Effector memory CD4-positive, alpha-beta T cell (primary cell): ENCODE measurements at places on chromosomes 3 and 15.

DNA sequence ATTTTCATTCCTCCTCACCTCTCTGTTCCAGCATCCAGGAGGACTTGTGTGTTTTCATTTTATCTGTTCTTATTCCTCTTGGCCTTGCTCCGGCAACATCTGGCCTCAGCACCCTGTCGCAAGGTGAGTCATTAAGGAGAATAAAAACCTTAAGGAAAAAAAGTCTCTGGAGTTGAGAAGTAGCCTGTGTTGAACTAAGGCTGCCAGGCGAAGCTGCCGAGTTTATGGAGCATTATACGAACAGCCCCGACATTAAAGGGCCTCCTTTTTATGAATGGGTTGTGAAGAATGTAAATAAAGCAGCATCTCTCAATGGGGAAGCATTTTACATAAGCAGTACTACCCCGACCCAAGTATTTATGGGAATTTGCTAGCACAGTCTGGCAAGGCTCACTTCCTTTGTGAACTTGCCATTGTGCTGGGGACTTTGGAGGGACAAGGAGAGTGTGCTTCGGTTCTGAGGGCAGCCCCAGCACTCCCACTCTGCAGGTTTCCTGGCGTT, 4.7 kb downstream of the BAHD1 start:
- DNase-seq = no peak

DNA sequence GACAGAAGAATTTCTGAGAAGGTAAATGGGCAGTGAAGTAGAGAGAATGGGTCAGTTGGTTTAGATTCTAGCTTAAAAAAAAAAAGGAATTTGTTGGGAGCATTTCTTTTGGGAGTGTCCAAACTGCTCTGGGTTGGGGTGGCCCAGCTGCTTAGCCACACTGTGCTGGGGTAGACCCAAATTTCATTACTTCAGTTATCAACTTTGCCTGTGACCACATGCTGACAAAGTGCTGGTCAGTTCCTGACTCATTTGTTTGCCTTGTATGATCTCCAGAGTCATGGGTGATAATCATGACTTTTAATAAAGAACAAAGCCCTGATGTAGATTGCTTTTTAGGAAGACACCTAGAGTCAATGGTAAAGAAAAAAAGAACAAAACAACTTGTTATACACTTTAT, 121.5 kb upstream of the FGF7 start:
- no peak for DNase-seq

- no peak for DNase-seq
These were observed 749.9 kb downstream of the FHIT start for GRCh38 chr3:60501314-60501713.

DNA sequence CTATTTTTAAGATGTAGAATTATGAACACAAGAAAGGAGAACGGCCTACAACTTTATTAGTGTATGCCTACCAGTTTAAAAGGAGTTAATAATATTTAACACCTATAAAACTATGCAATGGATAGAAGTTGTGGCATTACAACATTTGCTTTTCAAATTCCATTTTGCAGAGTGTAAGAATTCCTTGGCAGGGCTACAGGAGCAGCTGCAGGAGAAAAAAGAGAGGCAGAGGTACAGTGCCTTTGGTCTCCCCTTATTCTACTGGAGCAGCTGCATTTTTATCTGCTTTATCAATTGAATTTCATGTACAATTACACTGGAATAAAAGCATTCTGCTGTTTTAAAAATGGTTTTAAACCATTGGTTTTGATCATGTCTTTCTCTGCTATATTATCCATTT, 145.7 kb upstream of the KCNH8 start:
- no peak for DNase-seq

DNA sequence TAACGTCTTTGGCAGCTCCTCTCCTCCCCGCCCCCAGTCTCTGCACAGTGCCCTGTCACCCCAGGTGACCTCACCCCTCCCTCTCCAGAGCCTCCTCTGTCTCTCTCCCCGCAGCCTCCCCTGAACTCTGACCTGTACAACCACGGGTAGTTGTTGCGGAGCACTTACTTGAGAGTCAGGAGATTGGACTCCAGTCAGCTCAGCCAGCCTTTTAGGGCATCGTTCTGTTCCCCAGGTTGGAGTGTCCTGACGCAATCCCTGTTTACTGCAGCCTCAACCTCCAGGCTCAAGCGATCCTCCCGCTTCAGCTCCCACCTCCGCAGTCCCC, 177.7 kb downstream of the UACA start:
- DNase-seq = no peak

- DNase-seq = no peak
These were observed 74.0 kb upstream of the RAD18 start for GRCh38 chr3:9037144-9037711.

- no peak for DNase-seq
These were observed 13.8 kb downstream of the THBS1 start for GRCh38 chr15:39594446-39595337.

DNA sequence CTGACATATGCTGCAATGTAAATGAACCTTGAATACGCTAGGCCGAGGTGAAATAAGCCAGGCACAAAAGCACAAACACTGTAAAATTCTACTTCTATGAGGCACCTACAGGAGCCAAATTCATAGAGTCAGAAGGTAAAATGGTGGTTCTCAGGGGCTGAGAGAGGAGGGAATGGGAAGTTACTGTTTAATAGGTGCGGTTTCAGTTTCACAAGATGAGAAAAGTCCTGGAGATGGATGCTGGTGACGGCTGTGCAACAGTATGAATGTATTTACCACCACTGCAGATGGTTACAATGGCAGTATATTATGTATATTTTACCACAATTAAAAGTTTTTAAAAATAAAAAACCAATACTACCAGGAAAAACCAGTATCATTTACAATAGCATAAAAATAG, 4.0 kb downstream of the TNK2 start:
- DNase-seq = no peak

DNA sequence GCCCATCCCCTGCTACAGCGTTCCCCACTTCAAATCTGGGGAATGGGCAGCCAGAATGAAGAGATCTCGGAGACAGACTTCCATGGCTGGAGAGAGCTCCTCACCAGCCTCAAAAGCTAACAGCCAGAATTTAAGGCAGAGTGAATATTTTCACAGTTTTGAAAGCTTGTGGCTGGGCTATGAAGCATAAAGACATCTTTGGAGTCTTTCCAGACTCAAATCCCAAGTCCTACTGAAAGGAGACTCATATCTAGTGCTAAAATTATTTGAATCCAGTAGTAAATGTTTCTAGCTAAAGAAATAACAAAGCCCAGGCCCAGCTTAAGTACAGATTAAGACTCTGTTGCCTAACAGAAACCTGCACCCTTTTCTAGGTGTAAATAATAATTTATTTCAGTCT, 628.4 kb upstream of the ALCAM start:
- no peak for DNase-seq

GRCh38 chr3:35658686-35659085, 19.4 kb downstream of the ARPP21 start:
- no peak for DNase-seq

GRCh38 chr3:38006445-38006995, 15.9 kb downstream of the VILL start:
- no peak for DNase-seq

DNA sequence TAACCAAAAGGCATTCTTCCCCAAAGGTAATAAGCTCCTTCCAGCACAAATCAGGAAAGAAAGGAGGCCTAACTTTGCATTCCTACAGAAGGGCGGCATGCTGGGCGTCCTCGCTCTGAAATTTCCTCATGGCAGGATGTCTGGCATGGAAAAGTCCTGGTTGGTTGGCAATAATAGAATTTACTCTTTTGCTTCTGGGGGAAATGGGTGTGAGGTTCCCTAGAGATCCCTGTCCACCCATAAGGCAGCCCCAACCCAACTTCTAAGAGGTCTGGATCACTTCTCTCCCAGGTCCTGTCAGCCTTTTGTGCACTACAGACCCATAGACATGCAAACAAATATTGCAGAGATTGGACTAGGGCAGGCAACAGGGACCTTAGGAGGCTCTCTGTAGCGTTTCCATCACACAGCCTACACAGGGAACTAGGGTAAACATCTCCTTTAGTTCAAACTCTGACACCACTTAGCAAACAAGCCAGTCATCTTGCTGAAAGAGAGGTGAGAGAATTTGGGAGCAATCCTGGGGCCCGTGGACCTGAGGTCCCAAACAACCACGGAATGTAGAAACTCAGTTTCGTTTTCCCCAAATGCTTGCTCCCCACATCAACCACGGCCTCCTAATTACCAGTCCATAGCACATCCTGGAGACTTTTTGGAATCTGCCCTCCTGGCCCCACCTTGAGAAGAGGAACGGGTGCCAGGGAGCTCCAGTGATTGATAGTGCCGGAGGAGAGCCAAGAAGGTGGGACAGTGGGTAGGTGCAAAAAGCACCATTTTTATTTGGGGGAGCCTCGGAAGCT, 2.1 kb downstream of the ZIC4 start:
- no peak for DNase-seq

- DNase-seq = no peak
These were observed 22.4 kb downstream of the PLEKHO2 start for GRCh38 chr15:64864068-64864467.

DNA sequence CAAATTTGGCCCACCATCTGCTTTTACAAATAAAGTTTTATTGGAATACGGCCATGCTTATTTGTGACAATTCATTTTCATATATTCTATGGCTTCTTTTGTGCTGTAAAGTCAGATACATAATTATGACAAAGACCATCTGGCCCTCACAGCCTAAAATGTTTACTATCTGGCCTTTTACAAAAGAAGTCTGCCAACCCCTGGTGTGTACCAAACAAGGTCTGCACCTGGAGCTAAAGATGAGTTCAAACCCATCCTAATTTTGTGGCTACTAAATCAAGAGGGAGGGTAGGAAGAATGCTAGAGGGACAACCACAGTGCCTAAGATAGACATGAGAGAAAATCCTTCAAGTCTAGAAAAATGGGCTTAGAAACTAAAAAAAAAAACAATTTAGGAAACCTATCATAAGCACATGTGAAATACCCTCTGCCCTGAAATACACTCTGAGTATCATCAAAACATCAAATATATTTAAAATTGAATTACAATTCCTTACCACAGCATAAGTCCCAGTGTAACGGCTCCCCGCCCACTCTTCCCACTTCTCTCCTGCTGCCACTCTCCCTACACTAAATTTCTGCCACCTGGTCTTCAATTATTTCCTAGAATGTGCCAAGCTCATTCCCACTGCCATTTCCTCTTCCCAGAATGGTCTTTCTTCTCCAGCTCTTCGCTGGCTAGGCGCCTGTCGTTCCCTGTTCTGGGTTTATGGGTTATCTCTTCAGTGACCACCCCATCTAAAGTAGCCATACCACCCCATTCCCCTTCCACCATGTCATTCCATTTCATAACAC, 950.7 kb upstream of the CFAP20DC start:
- DNase-seq = no peak

GRCh38 chr3:181735911-181736310, 24.2 kb downstream of the SOX2 start:
- no peak for DNase-seq

DNA sequence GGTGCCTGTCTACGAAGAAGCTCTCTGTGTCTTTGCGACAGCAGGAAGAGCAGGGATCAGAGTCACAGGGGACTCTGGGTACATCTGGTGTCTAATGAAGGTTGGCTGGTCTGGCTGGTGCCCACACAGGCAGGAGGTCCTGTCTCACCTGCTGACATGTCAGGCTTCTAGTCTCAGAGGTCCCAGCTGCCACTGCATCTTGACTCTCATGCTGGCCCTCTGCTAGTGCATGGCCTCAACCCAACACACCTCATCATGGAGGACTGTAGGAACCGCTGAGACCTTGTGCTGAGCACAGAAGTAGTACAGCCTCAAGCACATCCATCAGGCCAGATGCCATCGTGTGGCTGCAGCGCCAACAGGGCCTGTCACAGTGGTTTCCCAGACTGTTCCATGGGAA, 206.1 kb upstream of the NR2F2 start:
- DNase-seq = no peak

- no peak for DNase-seq
These were observed 735.1 kb upstream of the LMCD1 start for GRCh38 chr3:7766530-7766929.

DNA sequence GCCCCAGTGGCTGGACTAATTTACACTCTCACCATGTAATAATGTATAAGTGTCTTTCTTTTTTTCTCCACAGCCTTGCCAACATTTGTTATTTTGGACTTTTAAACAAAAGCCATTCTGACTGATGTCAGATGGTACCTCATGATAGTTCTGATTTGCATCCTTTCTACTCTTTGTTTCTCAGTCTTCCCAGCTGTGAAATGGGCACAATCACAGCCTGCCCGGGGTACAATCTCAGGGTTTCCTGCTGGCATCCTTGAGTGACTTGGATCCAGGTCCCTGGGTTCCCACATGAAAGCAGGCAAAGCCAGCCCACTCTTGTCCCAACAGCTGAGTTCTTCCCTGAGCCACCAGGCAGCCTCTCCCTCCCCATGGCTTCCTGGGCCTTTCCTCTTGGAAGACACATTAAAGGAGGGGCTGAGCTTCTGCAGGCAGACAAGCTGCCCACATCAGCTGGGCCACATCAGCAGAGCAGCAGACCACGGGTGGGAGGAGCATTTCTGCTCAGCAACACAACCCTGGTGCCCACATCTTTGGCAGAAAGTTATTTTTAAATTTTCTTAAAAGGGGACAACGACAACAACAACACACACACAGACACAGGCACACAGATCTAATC, 82.0 kb downstream of the MYLK start:
- DNase-seq = no peak

DNA sequence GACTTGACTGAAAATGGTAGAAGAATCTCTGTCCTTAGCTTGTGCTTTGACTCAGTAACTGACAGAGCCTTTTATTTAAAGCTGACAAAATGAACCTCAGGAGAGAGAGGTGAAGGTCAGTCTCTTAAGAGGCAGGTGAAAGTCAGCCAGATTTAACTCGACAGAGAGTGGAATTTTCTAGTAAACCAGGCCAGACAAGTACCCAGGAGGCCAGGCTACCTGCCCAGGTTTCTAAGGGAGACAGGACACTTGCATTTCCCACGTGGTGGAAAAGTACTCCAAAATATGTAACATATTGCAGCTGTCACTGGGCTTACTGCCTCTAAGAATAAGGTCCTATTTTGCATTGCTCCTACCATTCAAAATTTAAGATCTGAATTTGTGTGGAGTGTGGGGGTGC, 167.9 kb downstream of the FMN1 start:
- no peak for DNase-seq

GRCh38 chr3:9347887-9348286, 15.0 kb upstream of the THUMPD3 start:
- no peak for DNase-seq

GRCh38 chr3:72538070-72538745, 310.0 kb downstream of the SHQ1 start:
- no peak for DNase-seq

DNA sequence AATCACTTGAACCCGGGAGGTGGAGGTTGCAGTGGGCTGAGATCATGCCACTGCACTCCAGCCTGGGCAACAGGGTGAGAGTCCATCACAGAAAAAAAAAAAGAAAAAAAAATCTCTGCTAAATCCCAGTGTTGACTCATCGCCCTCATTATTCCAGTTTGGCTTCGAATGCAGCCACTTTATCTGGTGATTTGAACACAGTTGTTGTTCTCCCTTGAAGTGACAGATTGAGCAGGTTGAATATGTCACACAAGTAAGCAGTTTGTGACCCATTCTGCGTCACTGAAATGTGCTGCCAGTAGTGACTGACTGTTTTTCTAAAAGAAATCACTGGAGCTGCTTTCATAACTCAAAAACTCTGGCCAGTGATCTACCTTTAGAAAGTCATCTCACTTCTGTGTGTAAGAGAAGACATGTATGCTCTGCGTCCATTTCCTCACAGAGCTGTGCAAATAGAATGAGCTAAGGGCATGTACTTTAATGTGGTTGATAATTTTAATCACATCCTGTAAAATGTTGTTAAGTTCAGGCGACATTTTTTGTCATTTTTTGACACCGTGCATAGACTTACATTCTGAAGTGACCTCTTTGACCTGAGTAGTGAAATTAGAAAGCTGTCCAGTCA, 12.5 kb downstream of the DOCK3 start:
- no peak for DNase-seq

GRCh38 chr3:61736506-61736905, 175.1 kb downstream of the PTPRG start:
- DNase-seq = no peak
